Stimulated activated CD4-positive, alpha-beta T cell treated with anti-CD3 and anti-CD28 coated beads, Interleukin-2, amount 100 ng/mL, for 24 hours (primary cell): ENCODE measurements at places on chromosomes 3 and 15.

DNA sequence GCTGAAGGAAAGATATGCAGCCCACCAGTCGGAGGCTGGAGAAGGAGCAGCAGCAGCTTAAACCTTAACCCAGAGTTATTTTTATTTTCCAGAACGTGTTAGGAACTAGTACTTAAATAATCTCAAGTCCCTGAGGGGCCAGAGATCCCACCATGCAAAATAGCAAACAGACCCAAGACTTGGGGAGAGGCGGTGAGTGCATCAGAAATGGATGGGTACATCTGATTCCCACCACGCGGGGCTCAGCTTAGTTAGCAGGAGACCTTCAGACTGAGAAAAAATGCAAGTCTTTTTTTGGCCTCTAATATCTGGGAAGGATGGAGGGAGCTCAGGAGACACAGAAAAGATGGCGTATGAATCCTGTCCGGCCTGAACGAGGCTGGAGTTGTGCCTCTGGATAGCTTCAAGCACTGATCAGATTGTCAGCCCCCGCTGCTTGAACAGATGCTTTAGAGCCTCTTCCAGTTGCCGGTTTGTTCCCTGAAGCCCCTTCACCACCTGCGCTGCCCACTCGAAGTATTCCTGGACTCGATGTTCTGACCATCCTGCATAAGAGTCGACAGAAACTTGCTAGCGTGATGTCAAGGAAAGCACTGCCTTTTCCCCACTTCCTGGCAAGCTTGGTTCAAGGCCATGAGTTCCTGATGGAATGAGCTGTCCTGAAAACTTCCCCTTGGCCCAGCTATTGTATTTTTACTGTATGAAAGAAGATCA, 1.3 kb downstream of the HDDC3 start:
- DNase-seq = no peak

- no peak for DNase-seq
Observed at GRCh38 chr3:45551214-45552010, 43.1 kb upstream of the LIMD1 start.

- DNase-seq = no peak
Observed at GRCh38 chr3:125461896-125462295, 58.1 kb downstream of the SNX4 start.

GRCh38 chr3:13322324-13322723, 97.8 kb downstream of the NUP210 start:
- DNase-seq = no peak

DNA sequence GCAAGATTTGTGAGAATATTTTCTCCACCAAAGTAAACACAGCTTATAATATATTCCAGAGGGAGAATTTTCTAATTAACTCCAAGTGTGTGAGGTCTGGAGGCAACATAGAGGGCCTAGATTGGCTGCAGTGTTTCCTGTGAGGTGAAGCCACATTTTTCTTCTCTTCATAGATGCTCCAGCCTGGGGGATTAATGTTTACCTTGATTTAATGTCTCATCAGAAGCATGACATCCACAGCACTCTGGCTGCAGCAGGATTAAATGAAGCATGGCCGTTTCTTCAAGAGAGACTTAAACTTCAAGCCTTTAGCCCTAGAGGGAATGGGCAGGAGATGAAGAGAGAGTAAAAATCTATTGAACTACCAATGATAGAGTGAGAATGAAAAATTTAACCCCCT, 137.9 kb upstream of the ZBTB20 start:
- DNase-seq = no peak

DNA sequence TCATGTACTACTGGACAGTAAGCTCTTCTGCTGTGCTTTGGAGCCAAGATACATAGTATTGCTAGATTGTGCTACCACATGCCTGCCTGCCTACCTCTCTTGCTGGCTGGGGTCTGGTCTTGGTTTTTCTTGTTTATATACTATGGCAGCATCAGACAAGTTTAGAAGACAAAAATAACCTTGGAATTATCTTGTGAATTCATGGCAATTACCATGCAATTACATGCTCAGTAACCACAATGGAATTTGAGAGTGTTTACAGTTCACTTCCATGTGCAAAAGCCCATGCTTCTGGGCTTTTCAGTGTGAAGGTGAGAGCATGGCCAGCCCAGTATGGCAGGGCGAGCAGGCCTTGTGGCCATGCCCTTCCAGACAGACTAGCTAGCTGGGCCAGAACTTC, 48.0 kb upstream of the C15orf61 start:
- no peak for DNase-seq

- no peak for DNase-seq
Observed at GRCh38 chr15:31828594-31828993, 201.7 kb upstream of the CHRNA7 start.

DNA sequence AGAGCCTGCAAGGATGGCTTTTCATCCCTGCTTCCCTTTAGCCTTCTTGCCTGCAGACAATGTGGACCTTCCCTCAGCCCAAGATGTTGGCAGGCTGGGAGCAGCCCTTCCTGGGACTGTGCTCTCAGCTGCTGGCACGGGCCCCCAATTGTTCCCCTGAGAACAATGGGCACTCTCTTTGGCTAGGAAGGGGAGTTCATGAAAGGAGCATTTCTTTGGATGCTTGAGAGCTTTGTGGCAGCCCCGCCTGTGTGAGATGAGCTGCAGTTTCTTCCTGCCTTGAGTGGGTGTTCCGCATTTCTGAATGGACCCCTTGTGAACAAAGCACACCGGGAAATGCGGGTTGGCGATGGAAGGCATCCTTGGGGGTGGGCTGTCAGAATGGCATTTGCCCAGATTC, 35.0 kb upstream of the BSN start:
- DNase-seq = no peak

GRCh38 chr3:175002732-175003143, 143.6 kb downstream of the NAALADL2 start:
- no peak for DNase-seq

- DNase-seq = no peak
Observed at GRCh38 chr3:107740992-107741896, 218.5 kb downstream of the BBX start.

GRCh38 chr3:14943042-14943441, 4.3 kb upstream of the NR2C2 start:
- no peak for DNase-seq

DNA sequence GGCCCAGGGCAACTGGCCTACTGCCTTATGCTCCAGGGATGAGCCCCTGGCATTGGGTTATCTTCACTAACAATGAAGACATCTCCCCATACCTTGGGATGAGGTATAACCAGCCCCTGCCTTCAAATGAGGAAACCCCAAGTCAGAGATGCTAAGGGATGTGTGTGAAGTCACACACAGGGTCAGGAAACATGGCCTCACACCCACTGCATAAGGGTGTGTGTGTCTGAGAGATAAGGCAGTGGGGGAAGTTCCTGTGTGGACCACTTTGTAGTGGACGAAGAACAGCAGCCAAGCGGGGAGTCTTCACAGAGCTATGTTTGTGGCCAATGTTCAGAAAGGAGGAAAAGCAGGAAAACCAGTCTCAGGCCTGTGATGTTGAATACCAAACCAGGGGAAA, 10.5 kb downstream of the ELP6 start:
- no peak for DNase-seq

- no peak for DNase-seq
Observed at GRCh38 chr3:112333381-112334317, 693 bp downstream of the CD200 start.

DNA sequence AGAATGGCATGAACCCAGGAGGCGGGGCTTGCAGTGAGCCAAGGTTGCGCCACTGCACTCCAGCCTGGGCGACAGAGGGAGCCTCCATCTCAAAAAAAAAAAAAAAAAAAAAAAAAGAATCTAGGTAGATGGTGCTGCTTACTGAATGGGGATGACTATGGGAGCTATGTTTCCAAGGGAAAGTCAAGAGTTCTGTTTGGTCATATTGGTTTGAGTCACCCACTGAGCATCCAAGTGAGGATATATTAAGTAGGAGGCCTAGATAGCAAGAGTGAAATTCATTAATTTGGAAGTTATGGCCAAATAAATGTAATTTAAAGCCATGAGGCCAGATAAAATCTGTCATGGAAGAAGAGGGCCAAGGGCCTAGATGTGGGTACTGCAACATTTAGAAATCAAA, 9.0 kb upstream of the UACA start:
- no peak for DNase-seq

DNA sequence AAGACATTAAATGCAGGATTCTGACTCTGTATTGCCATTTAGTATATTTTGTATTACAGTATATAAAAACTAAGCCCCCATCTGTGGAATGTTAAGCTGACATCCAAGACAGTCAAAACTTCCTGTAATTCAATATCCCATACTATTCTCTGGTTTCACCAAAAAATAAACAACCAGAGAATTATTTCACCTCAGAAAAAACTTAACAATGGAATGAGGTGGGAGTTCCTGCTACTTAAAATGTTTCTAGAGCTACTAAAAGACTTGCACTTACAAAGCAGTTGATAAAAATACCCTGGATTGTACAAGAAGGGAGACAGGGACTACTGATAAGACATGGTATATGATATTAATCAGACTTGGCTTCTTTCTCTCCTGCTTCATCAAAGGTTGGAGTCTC, 8.3 kb downstream of the ARL13B start:
- DNase-seq = no peak

- DNase-seq = no peak
Observed at GRCh38 chr15:60226924-60227323, 170.9 kb downstream of the ANXA2 start.

DNA sequence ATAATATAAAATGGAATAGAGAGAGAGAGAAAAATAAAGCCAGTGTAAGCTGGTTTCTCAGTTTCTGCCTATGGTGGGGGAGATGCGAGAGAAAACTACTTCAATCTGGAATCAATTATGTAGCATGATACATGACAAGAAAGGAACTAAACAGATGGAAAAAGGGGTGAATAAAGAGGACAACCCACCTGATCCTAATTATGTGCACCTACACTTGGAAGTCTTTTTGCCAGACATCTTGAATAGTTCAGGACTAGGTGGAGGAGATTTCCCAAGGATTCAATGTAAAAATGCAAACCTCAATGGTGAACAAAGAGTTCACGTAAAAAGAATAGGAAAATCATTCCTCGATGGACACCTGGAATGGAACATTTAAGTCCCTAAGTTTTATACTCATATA, 524.4 kb upstream of the RGMA start:
- no peak for DNase-seq

DNA sequence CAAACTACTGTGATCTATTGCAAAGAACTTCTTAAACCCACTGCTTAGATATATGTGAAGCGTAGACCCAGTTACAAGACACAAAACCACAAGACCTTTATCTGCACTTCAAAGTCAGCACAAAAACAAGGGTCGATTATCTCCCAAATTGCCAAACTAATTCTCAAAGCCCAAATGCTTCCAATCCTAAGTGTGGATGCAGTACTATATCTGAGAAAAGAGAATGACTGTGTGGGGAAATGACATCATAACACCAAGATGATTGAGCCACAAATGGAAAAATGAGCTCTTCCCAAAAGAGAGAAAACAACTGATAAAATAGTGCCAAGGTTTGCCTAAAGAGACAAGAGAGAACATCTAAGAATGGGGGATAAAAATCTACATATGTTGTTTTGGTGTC, 86.2 kb downstream of the MEIS2 start:
- DNase-seq = no peak

- no peak for DNase-seq
Observed at GRCh38 chr3:140420621-140421357, 257.1 kb upstream of the TRIM42 start.

GRCh38 chr3:5197470-5198312, 10.2 kb downstream of the EDEM1 start:
- DNase-seq = peak; percentile 40

DNA sequence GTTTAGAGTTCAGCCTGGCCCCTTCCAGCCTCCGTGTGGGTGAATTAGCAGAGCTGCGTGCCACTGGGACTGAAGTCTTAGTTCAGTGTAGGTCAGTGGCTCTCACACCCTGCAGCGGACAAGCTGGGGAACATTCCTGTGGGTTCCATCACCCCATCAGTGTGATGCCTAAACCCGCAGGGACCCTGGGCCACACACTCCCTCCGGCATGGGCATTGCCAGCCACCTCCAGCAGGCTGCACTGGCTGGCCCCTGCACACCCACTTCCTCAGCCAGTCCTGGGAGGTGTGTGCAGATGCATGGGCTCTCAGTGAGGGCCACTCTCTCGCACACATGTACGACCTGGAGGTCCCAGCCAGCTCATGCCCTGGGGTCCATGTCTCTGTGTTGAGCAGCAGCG, 32.1 kb upstream of the TOPBP1 start:
- DNase-seq = no peak

- no peak for DNase-seq
Observed at GRCh38 chr15:42355291-42355690, 4.0 kb upstream of the CAPN3 start.

- DNase-seq = no peak
Observed at GRCh38 chr3:49027634-49028033, 1.6 kb downstream of the IMPDH2 start.

DNA sequence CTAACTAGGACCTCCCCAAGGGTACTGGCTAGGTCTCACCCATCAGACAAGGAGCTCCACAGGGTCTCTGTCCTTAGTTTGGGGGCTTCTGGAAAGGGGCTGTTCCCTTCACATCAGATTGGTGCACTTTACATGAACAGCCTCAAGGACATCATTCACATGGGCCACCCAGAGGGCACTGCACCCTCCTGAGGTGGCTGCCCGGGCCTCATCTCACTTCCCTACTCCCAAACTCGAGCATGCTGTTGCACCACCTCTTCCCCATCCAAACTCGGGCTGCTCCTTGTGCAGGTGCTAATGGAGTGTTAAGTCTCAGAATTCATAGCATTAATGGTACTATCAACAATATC, 48.1 kb downstream of the RAB11A start:
- DNase-seq = no peak

- DNase-seq = no peak
Observed at GRCh38 chr3:187673012-187673411, 2.8 kb upstream of the SST start.

- DNase-seq = no peak
Observed at GRCh38 chr3:104677932-104678331, 688.8 kb upstream of the ALCAM start.

GRCh38 chr3:191379446-191379845, 49.1 kb upstream of the UTS2B start:
- no peak for DNase-seq

DNA sequence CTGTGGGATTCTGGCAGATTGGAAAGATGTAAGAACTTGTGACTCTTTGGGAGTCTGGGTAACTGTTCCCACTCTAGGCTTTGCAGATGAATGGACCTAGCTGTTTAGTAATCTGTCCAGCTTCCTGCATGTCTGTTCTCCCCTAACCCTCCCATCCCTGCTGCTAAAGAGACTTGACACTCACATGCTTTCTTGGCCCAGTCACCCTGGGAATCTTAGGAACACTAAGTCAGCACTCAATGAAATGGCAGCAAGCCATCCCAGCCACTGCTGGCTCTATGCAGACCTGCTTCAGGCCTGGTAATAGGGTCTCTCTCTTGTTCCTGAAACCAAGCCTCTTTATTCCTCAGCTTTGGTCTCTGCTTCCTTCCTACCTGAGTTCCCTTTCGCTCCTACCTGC, 63.7 kb upstream of the THSD4 start:
- no peak for DNase-seq

GRCh38 chr3:184524981-184525336, 36.6 kb upstream of the EPHB3 start:
- peak; percentile 31 for DNase-seq

DNA sequence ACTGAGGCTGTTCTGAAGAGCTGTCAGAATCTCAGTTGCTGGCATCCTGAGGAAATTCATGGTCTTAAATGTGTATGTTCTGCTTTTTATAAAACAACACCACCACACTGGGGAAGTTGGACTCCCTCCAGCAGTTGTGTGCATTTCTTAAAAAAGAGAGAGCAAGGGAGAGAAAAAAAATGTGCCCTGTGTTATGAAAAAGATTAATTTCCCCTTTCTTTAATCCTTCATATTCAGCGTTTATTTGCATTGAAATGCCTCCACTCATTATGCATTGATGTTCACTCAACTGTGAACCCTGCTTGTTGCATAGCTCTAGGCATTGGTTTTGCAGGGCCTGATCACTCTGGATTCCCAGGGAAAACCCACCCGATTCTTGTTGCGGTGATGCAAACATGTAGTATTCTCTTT, 4.4 kb upstream of the ZNF609 start:
- DNase-seq = no peak
